Stimulated activated CD4-positive, alpha-beta T cell treated with anti-CD3 and anti-CD28 coated beads, TNF-alpha, amount 100 ng/mL, for 1 hour (primary cell): ENCODE measurements at places on chromosomes 4 and X.

- no peak for DNase-seq
Observed at GRCh38 chr4:82645936-82646565, 84.3 kb upstream of the TMEM150C start.

- no peak for DNase-seq
Observed at GRCh38 chr4:72216539-72217277, 184.9 kb downstream of the NPFFR2 start.

DNA sequence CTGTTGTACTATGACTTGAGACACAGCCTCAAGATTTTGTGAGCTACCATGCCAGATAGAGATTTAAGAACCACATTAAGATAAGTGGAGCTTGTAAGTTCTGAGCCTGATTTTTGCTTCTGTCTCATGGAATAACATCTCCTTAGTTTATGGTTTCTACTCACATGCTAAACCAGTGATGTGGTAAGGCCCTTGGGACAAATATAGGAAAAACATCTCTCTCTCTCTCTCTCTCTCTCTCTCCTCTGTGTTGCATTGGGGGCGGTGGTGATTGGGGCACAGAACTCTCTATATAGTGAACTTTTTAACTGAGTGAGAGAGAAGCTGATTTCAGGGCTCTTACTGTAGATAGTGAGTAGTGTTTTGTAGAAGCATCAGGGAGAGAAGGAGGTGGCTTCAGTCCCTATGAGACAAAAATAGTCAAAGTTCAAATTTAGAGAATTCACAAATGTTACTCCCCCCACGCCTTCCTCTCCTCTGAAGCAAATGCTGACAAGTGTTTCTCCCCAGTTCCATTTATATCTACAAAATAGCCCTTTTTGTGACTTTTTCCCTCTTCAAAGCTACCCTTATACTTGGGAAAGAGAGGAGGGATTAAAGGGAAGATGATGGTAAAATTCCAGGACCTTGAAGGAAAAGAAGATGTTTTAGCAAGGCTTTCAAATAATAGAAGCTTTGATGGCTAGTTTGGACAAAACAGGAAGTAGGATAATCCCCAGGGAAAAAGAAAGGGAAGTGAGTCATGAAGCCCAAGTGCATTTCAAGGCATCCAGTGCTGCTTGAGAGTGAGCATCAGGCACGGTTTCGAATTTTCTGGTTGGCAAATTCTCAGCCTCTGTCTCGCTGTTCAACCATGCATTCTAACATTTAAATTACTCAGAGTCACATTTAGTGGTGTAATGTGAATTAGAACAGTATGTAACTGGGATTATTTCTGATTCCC, 134.3 kb upstream of the AP1S2 start:
- DNase-seq = no peak

DNA sequence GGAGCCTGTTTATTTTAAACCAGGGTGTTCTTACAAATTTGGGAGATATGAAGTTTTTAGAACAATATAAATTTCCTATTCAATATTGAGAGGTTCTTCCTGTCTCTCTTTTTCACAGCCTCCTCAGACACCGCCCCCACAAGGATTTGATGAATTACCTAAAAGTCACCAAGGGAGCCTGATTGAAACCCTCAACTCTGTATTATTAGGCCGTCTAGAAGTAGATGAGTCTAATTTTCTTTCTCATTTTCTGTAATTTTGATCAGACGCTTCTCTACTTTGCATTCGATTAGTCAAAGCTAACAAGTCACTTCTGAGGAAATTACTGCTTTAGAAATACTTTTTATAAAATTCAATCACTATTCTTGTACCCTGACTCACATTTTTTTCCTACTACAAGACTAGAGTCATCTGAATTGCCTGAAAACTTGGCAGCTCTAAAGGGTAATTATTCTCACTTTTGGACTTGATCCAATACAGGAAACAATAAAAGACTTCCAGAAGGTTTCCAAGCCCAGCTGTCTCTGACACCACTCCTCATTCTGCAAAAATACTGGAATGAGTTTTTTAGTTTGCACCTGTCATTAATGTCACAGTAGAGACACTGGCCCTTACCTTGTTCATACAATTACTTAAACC, 111.2 kb downstream of the ELOVL6 start:
- DNase-seq = no peak

DNA sequence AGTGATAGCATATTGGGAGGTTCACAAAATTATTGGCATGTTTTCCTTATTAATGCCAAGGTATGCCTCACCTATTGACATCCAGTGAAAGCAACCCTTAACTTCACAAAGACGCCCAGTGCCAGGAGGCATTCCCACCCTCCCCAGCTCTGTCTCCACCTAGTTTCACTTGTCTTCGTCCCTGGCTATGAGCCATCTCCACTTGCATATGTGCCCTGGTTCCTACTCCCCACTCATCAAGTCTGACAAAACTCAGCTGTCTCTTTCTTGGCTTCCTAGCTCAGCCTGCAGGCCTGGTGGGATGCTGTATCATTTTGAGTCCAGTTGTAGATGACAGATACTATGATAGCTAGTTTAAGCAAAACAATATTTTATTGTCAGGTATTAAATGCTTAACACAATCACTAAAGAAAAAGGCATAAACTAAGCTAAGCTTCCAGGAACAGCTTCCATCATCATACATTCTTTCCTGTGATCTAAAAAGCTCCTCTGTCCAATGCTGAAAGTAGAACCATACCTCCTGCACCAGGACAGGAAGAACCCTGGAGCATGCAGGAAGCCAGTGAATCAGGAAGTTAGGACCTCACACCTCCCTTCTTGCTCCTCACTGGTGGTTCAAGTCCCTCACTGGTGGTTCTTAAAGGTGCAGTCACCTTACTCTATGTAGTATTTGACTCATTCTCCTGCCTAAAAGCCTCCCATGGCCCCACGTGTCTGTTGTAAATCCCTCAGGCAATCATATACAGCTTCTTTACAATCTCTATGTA, 410.3 kb upstream of the RASGEF1B start:
- DNase-seq = no peak

- no peak for DNase-seq
Observed at GRCh38 chr4:155617296-155617695, 49.4 kb upstream of the GUCY1A1 start.

GRCh38 chrX:24292353-24292752, 21.5 kb downstream of the SUPT20HL2 start:
- DNase-seq = no peak

- DNase-seq = no peak
Observed at GRCh38 chrX:2677764-2678163, 13.3 kb upstream of the CD99 start.

GRCh38 chrX:136047969-136048368, 62.7 kb downstream of the SLC9A6 start:
- DNase-seq = no peak

DNA sequence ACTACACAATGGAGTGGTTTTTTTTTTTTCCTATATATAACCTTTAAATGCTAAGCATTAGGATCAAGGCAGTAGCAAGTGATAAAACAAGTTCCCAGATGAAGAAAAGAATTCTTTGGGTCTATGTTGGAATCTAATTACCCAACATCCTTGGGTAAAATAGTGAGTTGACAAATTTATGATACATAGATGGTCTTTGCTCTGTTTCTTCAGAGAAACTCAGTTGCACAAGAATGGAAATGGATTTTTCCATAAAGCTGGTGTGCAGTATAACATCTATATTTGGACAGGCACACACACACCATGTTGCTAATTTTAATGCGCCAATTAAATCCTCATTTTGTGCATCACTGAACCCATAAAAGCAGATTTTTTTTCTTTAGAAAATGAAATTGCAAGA, 137.0 kb upstream of the MED14 start:
- no peak for DNase-seq

GRCh38 chr4:68145261-68145660, 15.6 kb upstream of the TMPRSS11F start:
- DNase-seq = no peak

DNA sequence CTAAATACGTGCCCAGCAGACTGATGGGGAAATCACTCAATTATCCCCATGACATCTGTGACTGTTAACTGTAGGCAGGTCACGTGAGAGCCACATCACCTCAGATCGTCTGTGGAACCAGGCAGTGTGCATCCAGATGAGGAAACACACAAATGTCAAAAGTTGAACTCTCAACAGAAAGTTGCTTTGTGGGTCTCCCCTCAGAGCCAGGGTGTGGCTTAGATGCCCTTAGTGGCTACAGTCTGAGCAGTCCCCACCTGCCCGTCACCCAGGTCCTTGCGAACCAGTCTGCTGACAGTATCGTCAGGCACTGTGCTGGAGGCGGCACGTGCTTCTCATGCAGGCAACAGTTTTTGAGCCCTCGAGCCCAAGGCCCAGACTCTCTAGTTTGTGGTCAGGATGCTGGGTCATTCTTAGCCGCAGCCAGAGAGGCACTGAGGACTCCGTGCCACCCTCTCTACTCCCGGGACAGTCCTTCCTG, 10.8 kb downstream of the TMEM187 start:
- DNase-seq = no peak

GRCh38 chrX:17031827-17032226, 85.4 kb downstream of the REPS2 start:
- DNase-seq = no peak

- no peak for DNase-seq
Observed at GRCh38 chrX:77427611-77428010, 19.6 kb upstream of the FGF16 start.

- no peak for DNase-seq
Observed at GRCh38 chr4:120636120-120636630, 286.4 kb downstream of the PRDM5 start.

GRCh38 chr4:26261405-26261804, 59.4 kb upstream of the RBPJ start:
- no peak for DNase-seq

GRCh38 chrX:16999275-16999674, 52.8 kb downstream of the REPS2 start:
- no peak for DNase-seq

GRCh38 chrX:18146954-18147353, 73.7 kb downstream of the BEND2 start:
- no peak for DNase-seq

GRCh38 chr4:169372791-169373190, 102.0 kb upstream of the SH3RF1 start:
- no peak for DNase-seq

DNA sequence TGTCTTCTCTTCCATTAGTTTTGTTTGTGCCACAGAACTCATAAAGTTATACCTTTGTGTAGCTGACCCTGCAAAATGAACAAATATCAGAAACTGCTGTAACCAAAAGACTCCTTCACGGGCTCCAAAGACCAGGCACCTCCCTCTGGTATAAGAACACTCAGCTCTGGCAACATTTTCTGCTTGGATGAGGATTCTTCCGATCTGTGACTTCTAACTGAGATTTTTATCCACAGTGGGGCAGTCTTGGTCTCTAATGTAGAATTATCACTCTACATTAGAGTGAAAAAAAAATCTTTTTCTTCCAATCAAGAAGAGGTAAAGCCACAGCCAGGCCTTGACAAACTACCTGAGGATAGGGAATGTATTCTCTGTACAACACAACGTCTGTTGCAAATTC, 38.5 kb upstream of the PRSS48 start:
- no peak for DNase-seq

DNA sequence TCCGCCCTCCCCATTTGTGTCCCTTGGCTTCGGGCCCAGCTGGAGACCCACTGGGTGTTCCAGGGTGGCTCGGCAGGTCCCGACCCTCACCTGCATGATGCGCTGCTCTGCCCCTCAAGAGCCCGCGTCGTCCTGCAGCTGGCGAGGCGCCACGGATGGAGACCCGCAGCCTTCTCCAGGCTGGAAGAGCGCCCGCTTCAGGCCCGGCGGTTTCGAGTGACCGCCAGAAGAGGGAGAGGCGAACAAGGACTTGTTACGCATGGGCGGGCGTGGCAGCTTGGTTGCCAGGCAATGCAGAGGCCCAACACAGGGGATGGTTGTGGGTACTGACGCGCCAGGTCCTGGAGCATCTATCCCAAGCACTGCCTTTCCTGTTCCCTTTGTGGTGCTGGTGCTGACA, at the start of gene PDCL2:
PDCL2 (minus strand) TSS at position 232 of the 400 bp plus-strand sequence; CDS start at position 96, 136 bp downstream.
- DNase-seq = no peak

GRCh38 chr4:69910016-69910782, 20.7 kb upstream of the CSN1S1 start:
- DNase-seq = no peak

DNA sequence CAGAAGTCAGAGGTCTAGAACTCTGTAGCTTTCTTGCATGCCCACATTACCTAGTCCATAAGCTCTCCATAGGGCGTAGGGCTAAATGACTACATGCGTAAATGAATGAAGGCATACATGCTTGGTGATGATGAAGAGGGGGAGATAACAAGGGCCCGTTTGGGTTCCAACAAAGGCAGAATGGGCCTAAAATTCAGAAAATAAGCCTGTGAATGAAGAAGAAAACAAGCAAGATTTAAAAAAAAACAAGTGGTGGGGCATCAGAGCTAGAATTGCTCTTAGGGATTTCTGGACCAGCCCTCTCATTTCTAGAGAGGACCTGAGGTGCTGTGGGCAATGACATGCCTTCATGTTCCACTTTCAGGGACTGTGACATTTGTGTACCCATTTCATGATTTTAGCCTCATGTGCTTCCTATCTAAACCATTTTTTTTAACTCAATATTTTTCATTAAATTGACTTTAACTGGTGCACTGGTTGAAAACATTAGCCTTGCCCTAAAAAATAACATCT, 12.1 kb downstream of the GPRIN3 start:
- no peak for DNase-seq

GRCh38 chrX:132652871-132653270, 164.0 kb upstream of the MBNL3 start:
- DNase-seq = no peak

- no peak for DNase-seq
Observed at GRCh38 chr4:115213716-115214115, 100.3 kb upstream of the NDST4 start.

- DNase-seq = no peak
Observed at GRCh38 chr4:7970361-7970946, 30.8 kb upstream of the AFAP1 start.

DNA sequence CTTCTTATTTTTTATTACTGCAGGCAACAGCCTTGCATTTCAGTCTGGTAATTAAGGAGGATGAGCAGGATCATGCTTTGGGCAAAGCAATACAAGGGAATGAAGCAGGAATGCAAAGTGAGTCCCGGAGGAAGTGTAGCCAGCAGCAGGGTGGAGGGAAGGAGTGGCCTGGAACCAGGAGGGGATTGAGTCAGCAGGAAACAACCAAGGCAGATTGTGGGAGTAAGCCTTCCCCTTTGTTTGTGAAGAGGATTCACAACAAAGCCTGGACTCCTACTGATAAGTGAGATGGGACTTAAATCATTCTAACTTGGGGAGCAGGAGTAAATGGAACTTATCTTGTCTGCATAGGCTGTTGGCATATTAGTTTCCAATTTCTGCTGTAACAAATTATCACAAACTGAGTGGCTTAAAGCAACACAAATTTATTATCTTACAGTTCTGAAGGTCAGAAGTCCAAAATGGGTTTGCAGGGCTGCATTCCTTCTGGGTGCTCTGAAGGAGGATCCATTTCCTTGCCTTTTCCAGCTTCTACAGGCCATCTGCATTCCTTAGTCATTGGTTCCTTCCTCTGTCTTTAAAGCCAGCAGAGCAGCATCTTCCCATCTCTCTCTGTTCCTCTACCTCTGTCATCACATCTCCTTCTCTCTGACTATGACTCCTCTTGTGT, 93.2 kb upstream of the AP1S2 start:
- DNase-seq = no peak

DNA sequence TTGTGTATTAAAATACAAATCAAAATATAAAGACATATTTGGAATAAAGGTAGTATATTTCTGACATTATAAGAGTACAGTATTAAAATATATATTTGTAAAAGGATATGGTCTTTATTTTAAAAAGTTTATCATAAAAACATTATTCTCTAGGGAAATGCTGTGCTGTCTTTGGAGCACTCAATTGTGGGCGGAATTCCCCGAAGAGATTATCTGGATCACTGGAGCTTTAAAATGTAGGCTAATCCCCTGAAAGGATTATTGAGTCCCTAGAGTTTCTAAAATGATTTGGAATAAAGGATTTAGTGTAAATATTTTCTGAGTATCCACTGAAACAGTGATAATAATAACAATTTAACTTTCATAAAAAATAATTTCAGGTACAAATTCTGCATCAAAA, 1239.4 kb downstream of the TECRL start:
- DNase-seq = no peak
